Activated CD4-positive, alpha-beta T cell treated with anti-CD3 and anti-CD28 coated beads for 1 hour (primary cell): ENCODE measurements at places on chromosomes 6 and 20.

DNA sequence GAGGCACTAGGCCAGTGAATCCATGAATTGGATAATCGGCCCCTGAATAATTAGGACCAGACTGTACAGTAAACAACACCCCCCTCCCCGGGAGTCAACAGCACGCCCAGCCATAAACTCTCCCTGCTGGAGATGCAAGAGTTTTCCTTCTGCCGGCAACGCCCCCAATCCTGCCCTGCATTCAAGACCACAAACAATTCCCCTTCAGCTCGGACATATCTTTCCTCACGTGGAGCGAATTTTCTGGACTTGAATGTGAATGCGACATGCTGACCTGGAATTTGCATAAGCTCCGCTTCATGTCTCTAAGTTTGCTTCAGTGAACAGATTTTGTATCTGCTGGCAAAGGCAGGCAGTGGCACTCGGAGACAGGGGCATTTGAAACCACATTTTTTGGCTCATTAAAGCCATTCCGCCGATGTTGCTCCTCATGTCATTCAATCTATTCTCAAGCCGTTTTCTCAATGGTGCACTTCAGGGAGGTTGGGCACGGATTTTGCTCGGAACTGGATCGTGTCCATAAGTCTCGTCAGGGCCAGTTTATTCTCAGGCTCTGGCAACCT is 38.0 kb upstream of the GMPR start:
- DNase-seq: no peak

- DNase-seq: no peak
Observed at GRCh38 chr6:30914854-30915590, 984 bp downstream of the VARS2 start.

DNA sequence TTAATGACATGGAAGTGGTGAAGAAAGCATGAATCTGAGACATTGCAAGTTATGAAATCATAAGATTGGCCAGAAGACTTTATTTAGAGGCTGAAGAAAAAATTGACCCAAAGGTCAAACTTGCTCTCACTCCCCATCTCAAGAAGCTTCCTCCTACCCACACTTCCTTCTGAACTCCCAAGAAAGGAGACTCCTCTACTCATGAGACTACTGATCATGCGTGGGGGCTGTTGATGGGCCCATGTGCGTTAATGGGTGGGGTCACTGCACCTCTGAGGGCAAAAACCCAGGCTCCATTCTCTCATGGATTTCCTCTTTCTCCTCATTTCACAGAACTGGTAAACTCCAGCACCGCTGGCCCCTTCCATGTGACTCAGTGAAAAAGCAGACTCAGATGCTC is 470.6 kb upstream of the ARID1B start:
- DNase-seq: no peak

DNA sequence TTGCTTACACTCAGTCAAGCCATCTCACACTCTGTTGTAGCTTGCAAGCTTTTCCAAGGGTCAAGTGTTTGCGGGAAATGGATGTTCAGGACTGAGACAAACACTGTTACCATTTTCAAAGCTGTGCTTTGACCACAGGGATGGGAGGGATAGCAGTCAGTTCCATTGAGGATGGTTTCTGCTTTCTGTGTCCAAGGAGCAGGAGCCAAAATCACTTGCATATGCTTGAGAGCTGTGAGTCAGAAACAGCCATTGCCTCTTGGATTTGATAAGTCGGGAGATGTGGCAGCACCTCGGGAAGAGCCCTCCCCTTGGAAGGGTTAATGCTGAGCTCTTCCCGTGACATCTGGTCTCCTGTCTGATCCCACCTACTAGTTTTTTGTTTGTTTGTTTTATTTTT is 85.2 kb downstream of the TCP11 start:
- no peak for DNase-seq

DNA sequence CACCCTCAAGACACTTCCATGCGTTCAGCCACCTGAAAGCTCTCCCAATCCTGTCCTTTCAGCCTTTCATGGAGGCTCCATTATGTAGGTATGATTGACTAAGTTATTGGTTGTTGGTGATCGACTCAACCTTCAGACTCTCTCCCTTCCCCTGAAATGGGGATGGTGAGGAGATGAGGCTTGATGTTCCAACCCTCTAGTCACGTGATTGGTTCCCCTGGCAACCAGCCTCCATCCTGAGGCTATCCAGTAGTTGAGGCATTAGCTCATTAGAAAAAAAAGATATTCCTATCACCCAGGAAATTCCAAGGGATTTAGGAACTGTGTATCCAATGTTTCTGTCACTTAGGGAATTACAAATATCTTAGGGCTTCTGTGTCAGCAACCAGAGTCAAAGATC is 426.6 kb downstream of the PKHD1 start:
- DNase-seq: no peak

- DNase-seq: no peak
Observed at GRCh38 chr20:51070621-51071020, 47.7 kb upstream of the KCNG1 start.

GRCh38 chr6:5205035-5205507 is 55.7 kb downstream of the LYRM4 start:
- DNase-seq: no peak

DNA sequence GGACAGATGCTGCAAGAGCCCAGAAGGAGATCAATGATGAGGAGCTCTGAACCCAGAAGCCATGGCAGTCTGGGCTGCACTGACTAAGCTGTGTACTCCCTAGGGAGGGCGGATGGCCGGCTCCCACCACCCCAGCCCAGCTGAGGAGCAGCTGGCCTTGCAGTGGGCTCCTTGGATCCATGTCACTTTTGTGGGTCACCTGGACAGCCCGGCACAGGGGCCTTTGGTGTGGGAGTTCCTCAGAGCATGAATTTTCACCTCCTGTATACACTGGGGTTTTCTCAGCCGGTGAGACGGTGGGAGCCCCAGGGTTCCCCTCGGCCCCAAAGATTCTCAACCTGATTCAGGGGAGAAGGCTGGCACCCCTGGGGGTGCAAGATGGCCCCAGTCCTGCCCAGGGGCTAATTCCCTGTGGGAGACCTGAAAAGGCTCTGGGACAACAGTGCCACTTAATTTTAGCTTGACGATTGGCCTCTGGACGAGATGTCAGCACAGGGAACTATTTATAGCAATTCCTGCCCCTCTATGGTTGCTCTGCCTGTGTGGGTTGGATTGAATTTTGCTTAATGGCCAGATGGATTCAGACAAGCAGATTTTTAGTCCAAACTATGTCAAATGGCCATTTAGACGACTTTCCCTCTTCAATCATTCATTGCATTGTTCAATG is 121.6 kb upstream of the PMEPA1 start:
- no peak for DNase-seq

DNA sequence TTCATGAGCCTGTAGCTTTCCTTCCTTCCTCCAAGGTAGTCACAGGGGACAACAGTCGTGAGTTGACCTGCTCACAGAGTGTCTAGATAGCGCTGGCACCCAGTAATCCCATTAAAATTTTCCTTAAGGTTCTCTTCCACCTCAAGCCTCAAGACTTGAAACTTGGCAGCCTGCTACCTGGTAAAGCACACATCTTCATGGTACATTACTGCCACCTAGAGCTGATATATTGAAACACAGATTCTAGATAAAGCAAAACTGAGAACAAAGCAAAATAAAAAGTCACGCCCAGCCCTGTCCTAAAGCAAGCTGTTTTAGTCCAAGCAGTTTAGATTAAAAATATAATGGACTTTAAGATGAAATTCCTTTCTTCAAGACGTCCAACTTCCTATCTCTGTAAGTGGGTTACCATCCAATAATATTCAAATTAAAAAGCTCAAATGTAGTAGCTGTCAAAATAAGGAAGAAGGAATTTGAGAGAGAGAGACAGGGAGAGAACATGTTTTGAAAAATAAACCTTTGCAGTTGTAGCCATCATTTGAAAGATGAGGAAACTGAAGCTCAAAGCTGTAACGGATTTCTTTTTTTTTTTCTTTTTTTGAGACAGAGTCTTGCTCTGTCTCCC is 50.7 kb upstream of the CD83 start:
- no peak for DNase-seq

DNA sequence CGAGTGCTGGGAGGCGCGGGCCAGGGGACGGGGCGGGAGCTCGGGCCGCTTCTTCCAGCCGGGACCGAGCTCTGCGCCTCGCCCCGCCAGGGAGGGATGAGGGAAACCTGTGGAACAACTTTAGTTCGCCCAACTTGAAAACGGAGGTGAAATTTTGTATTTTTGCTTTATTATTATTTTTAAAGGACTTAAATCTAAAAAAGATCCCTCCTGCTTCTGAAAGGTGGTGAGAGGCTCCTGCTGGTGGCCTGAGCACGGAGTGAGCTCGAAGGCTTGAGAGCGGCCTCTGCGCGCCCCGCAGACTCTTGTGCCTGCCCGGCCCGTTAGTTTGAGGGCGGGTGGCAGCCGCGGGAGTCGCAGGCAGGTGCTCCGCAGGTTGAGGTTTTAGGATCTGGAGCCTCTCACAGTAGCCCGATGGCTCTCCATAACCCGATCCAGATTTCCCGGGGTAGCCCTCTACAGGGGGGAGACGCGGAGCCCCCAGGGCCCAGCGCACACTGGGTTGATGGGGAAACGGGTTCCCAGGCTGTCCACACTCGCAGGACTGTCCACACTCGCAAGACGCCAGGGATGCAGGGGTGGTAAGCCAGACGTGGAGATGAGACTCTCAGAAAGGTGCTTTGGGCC is 46.2 kb upstream of the SUPT3H start:
- DNase-seq: no peak

DNA sequence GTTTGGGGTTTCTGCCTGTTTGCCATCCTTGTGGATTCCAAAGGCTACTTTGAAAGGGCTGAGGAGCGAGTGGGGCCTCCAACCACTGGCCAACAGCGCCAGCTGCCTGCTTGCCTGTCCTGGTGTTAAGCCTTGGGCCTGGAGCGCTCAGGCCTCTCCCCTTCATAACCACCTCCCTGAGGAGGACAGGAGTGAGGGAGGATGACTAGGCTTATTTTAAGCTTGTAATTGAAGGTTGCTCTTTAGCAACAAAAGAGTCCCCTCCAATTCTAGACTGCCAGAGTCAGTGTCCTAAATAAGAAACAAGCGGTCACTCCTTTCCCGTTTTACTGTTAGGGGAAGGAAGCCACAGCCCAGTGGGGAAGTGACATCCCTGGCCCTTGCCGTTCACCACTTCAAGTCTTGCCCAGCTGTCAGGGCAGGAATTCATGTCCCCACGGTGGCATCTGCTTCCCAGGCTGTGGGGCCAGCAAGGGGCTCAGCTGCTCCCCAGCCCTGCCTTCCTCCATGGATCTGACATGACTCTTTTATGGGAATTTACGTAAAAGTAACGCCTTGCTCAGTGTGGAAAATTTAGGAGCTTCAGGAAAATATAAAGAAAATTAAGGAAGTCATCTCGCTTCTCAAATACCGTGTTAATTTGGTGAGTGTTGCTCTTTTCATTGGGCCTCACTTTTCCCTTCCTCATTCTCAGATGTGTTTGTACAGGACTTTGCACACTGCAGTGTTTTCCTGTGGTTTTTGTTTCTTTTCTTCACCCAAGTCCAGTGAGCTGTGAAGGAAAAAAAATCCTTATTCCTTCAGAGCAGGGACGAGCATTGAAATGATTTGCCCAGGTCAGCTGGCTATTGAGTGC is 57.8 kb downstream of the SSR1 start:
- no peak for DNase-seq

DNA sequence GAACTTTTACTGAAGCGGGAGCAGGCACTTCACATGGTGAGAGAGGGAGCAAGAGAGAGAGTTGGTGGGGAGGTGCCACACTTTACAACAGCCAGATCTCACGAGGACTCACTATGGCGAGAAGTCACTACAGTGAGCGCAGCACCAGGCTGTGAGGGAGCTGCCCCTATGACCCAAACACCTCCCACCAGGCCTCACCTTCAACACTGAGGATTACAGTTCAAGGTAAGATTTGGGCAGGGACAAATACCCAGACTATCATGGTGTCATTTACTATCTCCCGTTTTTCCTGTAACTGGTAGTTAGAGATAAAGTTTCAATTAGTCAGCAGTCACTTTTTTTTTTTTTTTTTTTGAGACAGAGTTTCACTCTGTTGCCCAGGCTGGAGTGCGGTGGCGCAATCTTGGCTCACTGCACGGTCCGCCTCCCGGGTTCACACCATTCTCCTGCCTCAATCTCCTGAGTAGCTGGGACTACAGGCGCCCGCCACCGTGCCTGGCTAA is 7.8 kb downstream of the RBCK1 start:
- no peak for DNase-seq

DNA sequence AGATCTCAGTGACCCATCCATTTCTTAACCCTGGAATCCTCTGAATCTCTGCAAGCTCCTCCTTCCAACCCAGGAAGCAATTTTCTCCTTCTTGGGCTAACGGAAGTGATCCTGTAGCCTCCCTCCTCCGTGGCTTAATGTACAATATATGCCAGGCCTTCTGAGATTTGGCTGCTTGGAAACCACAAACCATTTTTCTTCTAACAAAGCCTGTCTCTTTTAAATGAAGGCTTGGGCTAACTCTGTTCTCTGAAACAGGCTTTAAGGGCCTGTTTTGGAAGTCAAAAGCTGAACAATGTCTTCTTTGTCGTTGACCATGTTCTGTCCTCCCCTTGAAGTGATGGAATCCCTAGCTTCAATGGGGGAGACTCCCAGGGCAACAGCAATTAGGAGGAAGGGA is 14.9 kb downstream of the FYN start:
- DNase-seq: no peak

DNA sequence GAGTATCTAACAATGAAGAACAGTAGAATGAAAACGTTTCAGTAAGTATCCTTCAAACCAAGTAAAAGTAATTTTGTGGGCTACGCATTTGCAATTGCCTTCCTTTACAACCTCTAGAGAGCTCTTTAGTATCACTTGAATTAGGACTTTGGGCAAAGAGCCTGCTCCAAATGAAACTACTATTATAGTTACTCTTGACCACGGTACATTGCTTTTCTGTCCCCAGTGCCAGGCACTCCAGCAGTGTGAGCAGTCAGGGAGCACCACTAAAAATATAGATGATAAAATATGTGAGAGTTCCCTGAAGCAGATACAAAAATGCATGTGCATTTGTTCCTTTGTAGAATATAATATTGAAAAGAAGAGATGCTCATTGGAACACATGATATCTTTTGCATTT is 450.1 kb upstream of the MANEA start:
- DNase-seq: no peak

DNA sequence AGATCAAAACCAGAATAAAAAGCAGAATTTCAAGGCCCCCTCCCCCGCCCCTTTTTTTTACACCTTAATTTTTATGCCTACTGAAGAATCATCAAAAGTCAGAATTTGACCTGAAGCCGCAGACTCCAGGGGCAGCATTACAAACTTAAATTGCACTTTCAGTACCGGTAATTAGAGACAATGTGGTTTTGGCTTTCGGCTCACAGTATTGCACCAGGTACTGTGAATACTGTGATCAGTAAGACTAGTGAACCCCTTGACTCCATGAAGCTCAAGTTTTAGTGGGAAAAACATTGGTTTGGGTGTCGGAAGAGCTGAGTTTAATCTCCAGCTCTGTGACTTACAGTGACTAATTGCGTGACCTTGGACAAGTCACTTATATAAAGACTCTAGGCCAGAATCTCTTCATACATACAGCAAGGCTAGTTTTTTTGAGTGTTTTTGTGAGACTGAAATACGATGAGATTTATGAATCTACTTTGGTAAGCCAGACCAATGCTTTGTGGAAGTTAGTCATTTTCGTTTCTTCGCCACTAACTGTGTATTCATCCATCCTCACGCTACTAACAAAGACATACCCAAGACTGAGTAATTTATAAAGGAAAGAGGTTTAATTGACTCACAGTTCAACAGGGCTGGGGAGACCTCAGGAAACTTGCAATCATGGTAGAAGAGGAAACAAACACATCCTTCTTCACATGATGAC is 114.7 kb downstream of the SASH1 start:
- DNase-seq: no peak
